ENCODE measurements at places on chromosomes 3 and 15. TPM values are rescaled to one million over a fixed set of nuclear protein-coding genes. Genes with fewer than 3 reads are reported as not detected.

DNA sequence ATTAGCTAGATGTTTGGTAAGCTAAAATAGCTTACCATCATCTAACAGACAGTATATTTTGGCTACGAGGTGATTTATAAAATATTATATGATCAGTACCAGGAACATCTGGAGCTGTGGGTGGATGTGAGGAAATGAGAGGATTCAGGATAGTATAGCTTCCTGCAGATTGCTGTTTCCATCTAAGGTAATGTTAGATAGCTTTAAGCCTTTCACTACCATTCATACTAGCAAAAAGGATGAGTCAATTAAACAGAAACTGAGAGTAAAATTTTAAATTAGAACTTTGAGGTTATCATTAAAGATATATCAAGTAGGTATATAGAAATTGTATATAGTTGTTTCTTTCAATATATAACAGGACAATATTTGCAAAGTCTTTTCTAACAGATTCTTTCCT lies 8.0 kb downstream of the ZBTB20 start:
- no peaks in the 10 kb centered on the region for H3K36me3 ChIP-seq
- no peaks in the 10 kb centered on the region for H3K27me3 ChIP-seq
- DNase-seq: no peak
- peaks cover 6% of the 10 kb centered on the region for H3K4me1 ChIP-seq

- no peaks in the 10 kb centered on the region for H3K27me3 ChIP-seq
- H3K4me3 ChIP-seq: no peak overlapping the region
- no peaks in the 10 kb centered on the region for H3K4me1 ChIP-seq
- no peaks in the 10 kb centered on the region for H3K36me3 ChIP-seq
- DNase-seq: peak; percentile 50
- no peak overlapping the region for H3K27ac ChIP-seq
Measured at GRCh38 chr3:187616307-187616972, 53.8 kb downstream of the SST start.

- DNase-seq: no peak
- H3K27ac ChIP-seq: no peak overlapping the region
- H3K36me3 ChIP-seq: no peaks in the 10 kb centered on the region
- H3K4me1 ChIP-seq: no peaks in the 10 kb centered on the region
- no peak overlapping the region for H3K4me3 ChIP-seq
Measured at GRCh38 chr15:46151786-46152185, 517.0 kb downstream of the SQOR start.

DNA sequence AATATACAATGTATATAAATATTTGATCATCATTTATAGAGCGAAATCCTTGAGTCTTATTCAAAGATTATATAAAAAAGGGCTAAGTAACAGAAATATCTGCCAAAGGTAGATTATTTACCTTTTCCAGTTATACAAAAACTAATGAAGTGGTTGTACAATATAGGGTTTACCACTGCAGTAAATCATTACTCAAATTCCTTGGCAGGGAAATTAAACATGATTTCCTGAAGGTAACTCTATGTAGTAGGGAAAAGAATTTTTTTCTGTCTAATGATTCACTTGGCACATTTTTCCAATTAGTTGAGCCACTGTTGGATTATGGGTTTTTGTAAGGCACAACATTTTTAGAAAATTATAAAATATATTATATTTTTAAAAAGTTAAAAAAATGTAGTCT lies 129.6 kb downstream of the NR2F2 start:
- H3K27ac ChIP-seq: no peak overlapping the region
- no peaks in the 10 kb centered on the region for H3K36me3 ChIP-seq
- no peak for DNase-seq
- no peaks in the 10 kb centered on the region for H3K4me1 ChIP-seq

- H3K4me1 ChIP-seq: no peaks in the 10 kb centered on the region
- no peak overlapping the region for H3K27ac ChIP-seq
- no peak overlapping the region for H3K4me3 ChIP-seq
Measured at GRCh38 chr3:64509206-64509605, 178.6 kb downstream of the ADAMTS9 start.

GRCh38 chr3:188152660-188153436 lies 1.1 kb upstream of the LPP start:
- H3K36me3 ChIP-seq: no peaks in the 10 kb centered on the region
- H3K27ac ChIP-seq: peak overlapping the region; percentile 90
- DNase-seq: peak; percentile 46
- H3K27me3 ChIP-seq: no peaks in the 10 kb centered on the region
- peaks cover 8% of the 10 kb centered on the region for H3K4me1 ChIP-seq
- H3K4me3 ChIP-seq: peak overlapping the region; percentile 92

- H3K4me1 ChIP-seq: peaks cover 19% of the 10 kb centered on the region
- peak within 1 kb of the TSS; percentile 83 for H3K27ac ChIP-seq
- H3K36me3 ChIP-seq: no peaks in the 10 kb centered on the region
- peak within 1 kb of the TSS; percentile 61 for H3K4me3 ChIP-seq
- peak; percentile 75 for DNase-seq
Measured at GRCh38 chr15:40763801-40764628, at the start of gene GCHFR. TSS of gene GCHFR (plus strand) at chr15:40764068. CDS start at chr15:40764181, 113 bp downstream.

- H3K27me3 ChIP-seq: no peaks in the 10 kb centered on the region
- H3K27ac ChIP-seq: no peak overlapping the region
- no peak overlapping the region for H3K4me3 ChIP-seq
- DNase-seq: no peak
- H3K4me1 ChIP-seq: no peaks in the 10 kb centered on the region
Measured at GRCh38 chr3:13851997-13852637, 27.8 kb downstream of the WNT7A start.

DNA sequence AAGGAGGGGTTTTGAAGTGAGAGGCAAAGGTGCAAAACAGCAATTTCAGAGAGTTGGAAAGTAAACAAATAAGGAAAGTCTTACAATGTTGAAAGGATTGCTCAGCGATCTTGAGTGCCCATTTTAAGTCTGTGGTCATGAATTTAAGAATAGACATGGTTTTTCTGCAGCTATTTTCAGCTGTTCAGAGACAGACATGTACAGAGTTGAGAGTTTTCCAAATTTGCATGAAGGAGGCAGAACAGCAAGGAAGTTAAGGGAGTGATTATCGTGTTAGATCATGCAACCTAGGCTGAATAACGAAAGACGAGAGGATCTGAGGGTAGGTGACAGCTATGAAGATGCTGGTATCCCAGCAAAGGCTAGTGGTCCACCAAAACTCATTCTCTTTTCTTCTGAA lies 37.2 kb downstream of the DET1 start:
- no peaks in the 10 kb centered on the region for H3K4me1 ChIP-seq
- no peaks in the 10 kb centered on the region for H3K36me3 ChIP-seq
- H3K27me3 ChIP-seq: no peaks in the 10 kb centered on the region
- no peak overlapping the region for H3K27ac ChIP-seq
- no peak overlapping the region for H3K4me3 ChIP-seq

DNA sequence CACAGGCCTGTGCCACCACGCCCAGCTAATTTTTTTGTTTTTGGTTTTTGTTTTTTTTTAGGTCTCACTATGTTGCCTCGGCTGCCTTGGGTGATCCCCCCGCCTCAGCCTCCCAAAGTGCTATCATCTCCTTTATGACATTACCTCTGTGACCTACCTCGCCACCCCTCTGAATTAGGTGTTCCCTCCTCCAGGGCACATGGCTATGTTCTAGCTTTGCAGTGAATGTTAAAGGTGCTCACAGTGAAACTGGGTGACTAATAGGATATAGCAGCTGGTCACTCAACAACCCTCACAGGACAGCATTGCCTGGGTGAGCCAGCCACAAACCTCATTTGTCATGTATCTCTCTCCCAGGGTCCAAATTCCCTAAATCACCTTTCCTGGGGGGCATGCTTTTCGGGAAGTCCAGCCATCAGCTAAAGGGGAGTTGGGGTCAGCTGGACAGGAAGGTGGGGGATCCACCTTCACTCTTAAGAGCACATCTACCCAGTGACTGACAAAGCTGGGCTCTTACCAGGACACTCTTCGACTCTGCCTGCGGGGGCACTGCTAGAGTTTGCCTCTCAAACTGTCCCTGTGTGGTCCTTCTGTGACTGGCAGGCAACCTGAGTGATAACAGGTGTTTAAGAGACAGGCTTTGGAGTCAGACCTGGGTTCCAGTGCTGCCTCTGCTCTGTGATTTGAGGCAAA lies 1.6 kb upstream of the TTLL3 start:
- H3K4me1 ChIP-seq: peaks cover 12% of the 10 kb centered on the region
- H3K27me3 ChIP-seq: no peaks in the 10 kb centered on the region
- H3K27ac ChIP-seq: no peak overlapping the region
- H3K36me3 ChIP-seq: no peaks in the 10 kb centered on the region

DNA sequence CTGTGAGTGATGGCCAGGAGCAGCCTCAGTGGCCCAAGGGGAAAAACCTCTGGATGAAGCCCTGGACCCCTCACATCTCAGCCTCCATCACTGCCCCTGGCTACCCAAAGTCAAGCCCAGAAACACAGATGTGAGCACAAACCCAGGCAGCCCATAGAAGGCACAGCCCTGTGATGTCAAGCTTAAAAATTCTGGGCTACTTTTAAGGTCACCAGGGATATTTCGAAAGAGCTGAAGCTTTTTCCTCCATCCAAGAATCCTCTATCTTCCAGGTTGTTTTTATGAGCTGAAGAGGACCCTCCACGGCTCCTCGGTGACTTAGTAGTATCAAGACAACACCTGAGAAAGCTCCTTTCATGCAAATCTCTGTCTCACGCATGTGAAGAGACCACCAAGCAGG lies 11.5 kb downstream of the LIPC start:
- no peak overlapping the region for H3K27ac ChIP-seq
- H3K4me3 ChIP-seq: no peak overlapping the region
- no peaks in the 10 kb centered on the region for H3K4me1 ChIP-seq

DNA sequence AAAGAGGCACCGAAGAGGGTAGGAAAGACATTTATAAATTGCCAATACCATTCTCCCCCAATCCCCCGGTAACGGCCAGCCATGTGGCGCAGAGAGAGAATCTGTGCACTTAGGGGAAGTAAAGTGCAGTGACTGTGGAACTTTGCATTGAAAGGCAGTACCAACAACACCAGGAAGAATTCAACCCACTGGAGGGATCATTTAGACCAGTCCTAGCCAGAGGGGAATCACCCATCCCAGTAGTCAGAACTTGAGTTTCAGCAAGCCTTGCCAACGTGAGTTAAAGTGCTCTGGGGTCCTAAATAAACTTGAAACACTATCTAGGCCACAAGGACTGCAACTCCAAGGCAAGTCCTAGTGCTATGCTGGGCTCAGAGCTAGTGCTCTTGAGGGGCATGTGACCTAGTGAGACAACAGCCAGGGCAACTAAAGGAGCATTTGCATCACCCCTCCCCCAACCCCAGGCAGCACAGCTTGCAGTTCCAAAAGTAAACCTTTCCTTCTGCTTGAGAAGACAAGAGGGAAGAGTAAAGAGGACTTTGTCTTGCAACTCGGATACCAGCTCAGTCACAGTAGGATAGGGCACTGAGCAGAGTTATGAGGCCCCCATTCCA lies 15.0 kb downstream of the CEP70 start:
- H3K27me3 ChIP-seq: no peaks in the 10 kb centered on the region
- no peak for DNase-seq
- no peak overlapping the region for H3K27ac ChIP-seq
- H3K4me3 ChIP-seq: no peak overlapping the region
- H3K36me3 ChIP-seq: no peaks in the 10 kb centered on the region
- H3K4me1 ChIP-seq: no peaks in the 10 kb centered on the region

DNA sequence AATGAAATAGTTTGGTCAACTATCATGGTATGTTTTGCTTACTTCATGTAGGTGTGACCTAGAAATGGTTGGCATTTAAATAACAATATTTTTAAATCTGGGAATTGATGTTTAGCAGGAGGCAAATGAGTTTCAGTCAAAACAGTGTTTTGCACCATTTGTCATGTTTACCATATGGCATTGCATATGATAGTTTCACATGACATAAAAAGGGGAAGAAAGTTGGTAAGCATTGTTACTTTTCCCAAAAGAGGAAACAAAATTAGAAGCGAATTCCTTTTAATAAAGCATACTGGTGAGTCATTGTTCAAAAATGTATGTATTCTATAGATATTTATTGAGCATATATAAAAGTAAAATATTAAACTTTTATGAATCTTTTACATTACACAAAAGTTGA lies 2.3 kb downstream of the RNF13 start:
- no peaks in the 10 kb centered on the region for H3K36me3 ChIP-seq
- no peak overlapping the region for H3K4me3 ChIP-seq
- no peaks in the 10 kb centered on the region for H3K27me3 ChIP-seq
- peaks cover 15% of the 10 kb centered on the region for H3K4me1 ChIP-seq
- H3K27ac ChIP-seq: no peak overlapping the region

DNA sequence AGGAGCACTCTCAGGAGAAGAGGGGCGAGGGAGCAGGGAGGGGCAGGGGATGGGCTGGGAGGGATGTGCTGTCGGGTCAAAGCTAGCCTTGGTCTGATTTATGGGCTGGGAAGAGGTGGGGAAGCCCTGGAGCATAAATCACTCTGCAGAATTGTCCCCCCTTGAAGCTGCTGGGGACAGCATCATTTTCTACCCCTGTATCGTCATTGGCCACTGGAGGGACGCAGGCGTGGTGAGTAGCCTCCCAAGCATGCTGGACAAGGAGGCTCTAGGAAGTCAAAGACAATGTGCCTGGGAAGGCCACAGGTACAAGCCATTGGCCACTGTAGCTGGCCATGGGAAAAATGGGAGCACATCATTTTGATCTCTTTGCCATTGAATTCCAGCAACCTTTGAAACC lies 175.5 kb upstream of the CTDSPL start:
- H3K27me3 ChIP-seq: no peaks in the 10 kb centered on the region
- H3K4me3 ChIP-seq: no peak overlapping the region
- no peaks in the 10 kb centered on the region for H3K36me3 ChIP-seq
- no peak for DNase-seq

- H3K4me3 ChIP-seq: no peak overlapping the region
- peak; percentile 74 for DNase-seq
- no peaks in the 10 kb centered on the region for H3K36me3 ChIP-seq
- peaks cover 6% of the 10 kb centered on the region for H3K4me1 ChIP-seq
- no peaks in the 10 kb centered on the region for H3K27me3 ChIP-seq
Measured at GRCh38 chr3:172177046-172177445, 137.7 kb downstream of the FNDC3B start.

DNA sequence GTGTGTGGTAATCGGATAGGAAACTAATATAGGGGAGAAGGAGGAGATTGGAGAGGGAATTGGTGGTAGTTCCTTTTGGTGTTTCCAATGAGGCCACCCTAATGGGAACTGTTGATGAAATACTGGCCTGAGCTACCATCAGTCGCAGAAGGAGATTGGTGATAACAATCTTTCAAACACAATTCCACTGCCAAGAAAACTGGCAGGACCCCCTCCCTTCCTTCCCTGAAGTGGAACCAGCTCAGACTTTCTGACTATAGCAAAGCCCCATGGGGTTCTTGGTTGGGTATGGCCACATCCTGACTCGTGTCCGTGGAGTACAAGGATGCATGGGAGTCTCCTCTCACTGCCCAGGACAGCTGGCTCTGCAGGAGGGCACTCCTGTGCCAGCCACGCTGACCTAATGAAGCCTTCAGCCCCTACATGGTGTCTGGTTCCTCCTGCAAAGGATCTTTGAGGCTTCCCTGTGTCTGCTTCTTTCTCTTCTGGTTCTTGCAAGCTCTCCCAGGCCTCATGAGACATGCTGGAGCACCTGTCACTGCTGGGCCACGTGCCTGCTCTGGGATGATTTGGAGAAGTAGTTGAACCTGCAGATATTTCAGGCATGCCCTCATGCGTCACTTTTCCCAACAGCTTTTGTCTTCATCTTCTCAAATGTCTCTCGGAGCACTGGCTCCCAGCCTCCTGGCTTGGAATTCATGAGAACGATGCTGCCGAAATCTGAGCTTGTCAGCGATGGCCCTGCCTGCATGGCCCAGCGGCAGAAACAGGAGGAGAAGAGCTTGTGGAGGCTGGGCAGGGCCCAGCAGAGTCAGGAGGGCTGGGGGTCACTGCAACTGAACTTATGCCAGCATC lies 90.0 kb upstream of the ADPGK start:
- H3K27ac ChIP-seq: no peak overlapping the region
- H3K27me3 ChIP-seq: no peaks in the 10 kb centered on the region
- H3K36me3 ChIP-seq: no peaks in the 10 kb centered on the region
- no peaks in the 10 kb centered on the region for H3K4me1 ChIP-seq

Gene CYP8B1
- not detected for total RNA-seq

Gene RARRES1
- 0.31 TPM for total RNA-seq

Gene FAN1
- total RNA-seq: 29.1 TPM

Gene MNS1
- total RNA-seq: 29.8 TPM
